ENCODE measurements at places on chromosomes 12 and 14.

- DNase-seq: no peak
These were observed 189.3 kb downstream of the DACT1 start for GRCh38 chr14:58826845-58827686.

DNA sequence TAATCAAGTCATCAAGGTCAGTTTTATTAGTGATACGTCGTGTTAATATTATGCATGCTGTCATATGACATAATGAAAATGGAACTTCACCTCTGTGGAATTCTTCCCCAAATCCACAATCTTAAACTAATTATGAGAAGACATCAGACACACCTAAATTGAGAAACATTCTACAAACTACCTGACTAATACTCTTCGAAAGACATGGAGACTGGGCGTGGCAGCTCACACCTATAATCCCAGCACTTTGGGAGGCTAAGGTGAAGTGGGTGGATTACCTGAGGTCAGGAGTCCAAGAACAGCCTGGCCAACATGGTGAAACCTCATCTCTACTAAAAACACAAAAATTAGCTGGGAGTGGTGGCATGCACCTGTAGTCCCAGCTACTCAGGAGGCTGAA is 33.3 kb upstream of the KRAS start:
- no peak for DNase-seq

- DNase-seq: no peak
These were observed 12.7 kb downstream of the NGDN start for GRCh38 chr14:23481979-23482822.

DNA sequence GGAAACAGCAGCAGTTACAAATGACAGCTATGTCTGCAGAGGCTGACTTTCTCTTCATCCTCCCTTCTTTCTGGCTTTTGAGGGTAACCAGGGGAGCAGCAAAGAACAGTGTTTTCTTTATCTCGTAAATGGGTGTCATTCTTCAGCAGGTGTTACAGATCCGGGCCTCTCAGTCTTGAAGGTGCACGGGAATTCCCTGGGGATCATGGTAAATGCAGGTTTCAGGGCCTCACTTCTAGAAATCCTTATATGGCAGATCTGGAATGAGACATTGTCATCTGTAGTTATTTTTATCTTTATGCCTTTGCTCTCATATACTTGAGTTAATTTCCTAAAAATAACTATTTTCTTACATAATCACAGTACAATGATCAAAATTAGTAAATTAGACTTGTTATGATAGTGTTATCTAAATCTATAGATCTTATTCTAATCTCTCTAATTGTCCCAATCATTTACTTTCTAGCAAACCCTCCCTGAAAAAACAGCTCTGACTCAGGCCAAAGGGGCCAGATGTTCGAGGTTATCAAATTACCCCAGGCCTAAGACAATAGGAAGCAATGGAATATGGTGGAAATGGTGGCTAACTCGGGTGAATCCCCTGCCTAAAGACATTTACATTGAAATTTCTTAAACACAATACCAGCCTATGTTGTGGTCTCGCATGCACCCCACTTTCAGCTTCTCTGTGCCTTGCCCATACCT is 145.0 kb downstream of the CAND1 start:
- peak; percentile 52 for DNase-seq

- DNase-seq: no peak
These were observed 305.8 kb downstream of the RGS6 start for GRCh38 chr14:72237722-72238666.

- DNase-seq: no peak
These were observed 275.1 kb downstream of the PRKD1 start for GRCh38 chr14:29652571-29652970.

DNA sequence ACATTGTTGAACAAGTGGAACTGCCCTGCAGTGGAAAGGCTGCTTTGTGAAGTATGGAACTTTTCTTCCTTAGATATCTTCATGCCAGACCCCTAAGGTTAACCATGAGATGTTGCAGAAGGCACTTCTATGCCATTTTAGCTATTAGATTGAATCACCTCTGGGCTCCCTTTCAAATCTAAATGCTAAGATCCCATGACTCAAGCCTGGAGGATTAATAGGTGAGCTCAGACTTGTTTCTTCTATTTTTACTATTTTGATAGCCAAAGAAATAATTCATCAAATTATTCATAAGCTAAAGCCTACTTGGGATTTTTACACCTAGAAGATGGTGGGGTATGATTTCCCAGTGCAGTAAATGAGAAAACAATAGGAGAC is 64.3 kb downstream of the DAD1 start:
- no peak for DNase-seq

DNA sequence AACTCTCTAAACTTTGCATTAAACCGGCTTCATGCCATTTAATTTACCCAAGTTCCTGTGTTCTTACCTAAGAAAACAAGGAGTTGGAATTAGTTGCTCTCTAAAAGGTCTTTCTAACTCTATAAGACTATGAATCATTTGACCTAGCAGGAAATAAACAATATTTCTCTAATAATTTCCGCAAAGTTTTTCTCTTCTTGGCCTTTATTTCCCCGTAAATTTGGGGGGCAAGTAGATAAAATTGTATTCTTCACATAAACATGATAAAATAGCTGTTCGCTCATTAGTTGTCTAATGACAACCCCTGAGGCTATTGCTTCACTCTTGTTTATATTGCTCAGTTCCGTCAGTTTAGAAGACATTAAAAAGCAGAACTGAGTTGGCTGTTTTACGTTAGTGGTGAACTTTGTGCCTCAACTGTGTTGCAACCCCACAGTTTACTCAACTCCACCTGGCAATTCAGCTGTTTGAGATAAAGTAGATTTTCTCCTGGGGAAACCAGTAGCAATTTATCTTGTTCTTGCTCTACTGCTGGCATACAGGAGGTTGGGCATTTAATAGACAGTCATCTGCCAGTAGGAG is 74.7 kb downstream of the BTG1 start:
- no peak for DNase-seq

GRCh38 chr12:103456006-103456405 is 39.8 kb downstream of the C12orf42 start:
- DNase-seq: no peak

- peak; percentile 99 for DNase-seq
These were observed 119.9 kb upstream of the PCED1B start for GRCh38 chr12:46959502-46959901.

GRCh38 chr12:89355243-89356068 is 3.2 kb upstream of the DUSP6 start:
- DNase-seq: no peak

DNA sequence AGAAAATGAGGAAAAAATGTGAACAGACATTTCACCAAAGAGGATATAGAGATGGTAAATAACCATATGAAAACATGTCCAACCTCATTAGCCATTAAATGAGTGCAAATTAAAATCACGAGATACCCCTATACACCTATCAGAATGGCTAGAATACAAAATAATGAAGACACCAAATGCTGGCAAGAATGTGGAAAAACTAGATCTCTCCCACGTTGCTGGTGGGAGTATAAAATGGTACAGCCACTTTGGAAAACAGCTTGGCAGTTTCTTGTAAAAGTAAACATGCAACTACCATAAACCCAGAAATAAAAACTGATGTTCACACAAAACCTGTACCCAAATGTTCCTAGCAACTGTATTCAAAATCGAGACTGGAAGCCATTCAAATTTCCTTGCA is 38.3 kb upstream of the TCL1B start:
- DNase-seq: no peak

DNA sequence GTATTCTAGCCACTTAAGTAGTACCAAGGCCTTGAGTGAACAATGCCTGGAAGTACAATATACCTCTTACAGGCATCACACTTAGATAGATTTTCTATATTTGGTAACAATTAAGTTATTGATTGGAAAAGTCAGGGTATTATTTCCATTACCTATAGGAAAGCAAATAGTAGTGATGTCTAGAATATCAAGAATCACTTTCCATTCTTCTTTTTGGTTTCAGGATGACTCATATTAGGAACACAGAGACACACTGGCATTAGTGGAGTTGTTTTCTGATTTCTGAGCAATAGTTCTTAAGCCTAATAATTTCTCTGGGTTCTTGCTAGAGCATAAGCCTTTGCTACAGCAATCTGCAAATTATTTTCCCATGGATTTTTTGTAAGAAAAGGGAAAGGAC is 1640.0 kb upstream of the SEL1L start:
- peak; percentile 12 for DNase-seq

DNA sequence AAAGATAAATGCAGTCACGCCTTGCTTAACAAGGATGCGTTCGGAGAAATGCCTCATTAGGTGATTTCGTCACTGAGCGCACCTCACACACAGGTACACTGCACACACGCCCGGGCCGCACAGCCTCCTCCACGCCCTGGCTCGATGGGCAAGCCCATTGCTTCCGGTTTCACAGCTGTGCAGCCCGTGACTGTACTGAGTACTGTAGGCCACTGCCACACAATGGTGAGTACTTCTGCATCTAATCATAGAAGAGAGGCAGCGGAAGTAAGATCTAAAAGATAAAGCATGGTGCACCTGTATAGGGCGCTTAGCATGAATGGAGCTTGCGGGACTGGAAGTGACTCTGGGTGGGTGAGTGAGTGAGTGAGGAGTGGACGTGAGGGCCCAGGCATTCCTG is 4.3 kb downstream of the RIMBP2 start:
- DNase-seq: no peak

GRCh38 chr14:23345987-23346692 is 6.5 kb downstream of the SLC22A17 start:
- DNase-seq: no peak

DNA sequence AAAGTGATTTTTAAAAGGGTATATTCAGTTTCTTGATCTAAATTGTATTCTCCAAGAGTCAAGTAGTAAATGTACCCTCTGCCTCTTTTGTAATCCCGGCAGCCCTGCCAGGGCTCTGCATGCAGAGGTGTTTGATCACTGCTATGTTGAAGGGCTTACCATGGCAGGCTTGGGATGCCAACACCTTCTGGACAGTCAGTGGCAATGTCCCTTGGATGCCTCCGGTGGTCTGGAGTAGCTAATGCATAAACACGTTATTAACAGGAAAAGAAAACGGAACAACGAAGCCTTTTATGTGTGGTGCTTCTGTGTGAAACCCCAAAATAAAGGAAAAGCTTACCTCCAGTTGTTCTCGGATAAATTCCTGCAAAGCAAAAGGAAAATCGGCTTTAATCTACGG is 19.9 kb downstream of the EIF2B2 start:
- no peak for DNase-seq

DNA sequence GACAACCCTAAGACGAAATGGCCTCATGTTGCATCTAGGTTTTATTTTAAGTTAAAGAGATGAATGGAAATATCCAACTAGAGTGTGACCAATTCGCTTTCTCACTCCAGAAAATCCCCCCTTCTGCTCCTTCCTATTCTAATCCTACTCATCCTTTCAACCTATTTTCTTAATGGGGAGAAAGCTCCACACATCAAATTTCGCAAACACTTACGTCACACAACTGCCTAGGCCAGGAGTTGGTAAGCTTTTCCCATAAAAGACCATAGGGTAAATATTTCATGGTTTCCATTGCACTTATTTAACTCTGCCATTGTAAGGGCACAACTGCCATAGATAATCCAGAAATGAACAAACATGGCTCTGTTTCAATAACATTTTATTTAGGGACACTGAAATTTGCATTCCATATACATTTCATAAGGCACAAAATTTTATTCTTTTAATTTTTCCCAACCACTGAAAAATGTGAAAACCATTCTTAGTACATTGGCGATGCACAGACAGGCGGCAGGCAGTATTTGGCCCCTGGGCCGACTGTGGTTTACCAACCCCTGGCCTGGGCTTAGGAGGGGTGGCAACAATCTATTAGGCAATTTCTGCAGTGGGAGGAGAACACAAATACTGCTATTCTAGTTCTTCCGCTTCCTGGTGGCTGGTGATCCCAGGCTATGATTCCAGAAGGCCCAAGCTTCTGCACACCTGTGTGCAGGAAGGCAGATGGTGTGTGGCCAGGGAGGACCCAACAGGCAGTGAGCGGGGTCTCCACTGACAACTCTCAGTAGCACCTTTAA is 67.2 kb upstream of the FOXN3 start:
- no peak for DNase-seq

GRCh38 chr12:13534645-13535398 is 338.3 kb downstream of the EMP1 start:
- DNase-seq: peak; percentile 52

DNA sequence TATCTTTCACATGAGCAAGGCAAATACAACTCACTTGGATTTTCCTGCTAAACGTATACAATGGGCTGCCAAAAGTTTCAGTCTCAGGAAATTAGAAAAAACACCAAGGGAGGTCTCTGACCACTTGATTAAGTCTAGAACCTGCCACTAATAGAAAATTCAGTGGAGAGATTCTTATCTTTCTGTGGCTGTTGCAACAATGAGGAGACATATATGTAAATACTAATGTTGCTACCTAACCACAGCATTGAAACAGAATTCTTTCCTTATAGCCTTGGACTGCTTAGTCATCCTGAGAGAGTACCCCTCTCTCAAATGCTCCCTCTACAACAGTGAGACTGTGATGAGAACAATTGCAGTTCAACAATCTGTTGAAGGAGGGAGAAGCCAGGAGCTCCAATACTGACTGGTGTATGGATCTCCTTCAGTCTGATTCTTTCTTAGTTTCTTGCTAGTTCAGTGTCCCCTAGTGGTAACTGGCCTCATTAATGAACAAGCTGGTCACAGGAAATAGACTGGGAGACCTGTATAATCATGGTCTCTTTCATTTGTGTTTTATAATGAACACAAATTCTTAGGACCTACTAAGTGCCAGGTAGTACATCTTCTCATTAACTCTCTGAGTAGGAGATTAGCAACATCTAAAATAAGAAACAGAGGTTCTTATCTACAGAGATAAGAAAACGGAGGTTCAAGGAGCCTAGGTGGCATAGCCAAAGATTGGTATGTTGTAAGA is 164.5 kb downstream of the SLC38A4 start:
- peak; percentile 89 for DNase-seq

DNA sequence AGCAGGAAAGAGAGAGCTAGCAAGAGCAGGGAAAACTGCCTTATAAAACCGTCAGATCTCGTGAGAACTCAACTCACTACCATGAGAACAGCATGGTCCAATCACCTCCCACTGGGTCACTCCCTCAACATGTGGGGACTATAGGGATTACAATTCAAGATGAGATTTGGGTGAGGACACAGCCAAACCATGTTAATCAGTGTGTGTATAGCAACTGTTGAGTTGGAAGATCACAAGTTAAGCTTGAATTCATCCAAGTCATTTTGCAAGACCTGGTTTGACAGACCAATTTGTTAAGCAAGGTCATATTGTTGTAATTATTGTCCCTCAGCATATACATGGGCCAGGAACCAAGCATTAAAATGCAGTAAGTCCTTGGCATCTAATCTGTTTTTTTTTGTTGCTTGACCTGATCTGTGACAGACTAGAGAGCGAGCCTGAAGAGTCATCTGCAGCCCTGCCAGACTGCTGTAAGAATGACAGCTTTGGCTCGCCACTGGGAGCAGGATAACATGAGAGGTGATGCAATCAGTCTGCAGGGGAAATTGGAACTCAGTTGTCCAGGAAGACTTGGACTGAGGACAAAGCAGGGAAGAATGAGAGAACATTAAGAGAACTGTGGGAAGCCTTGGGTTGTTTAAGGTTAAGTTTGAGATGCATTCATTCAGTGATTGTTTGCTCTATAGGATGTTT is 297.6 kb upstream of the SEL1L start:
- no peak for DNase-seq

- DNase-seq: no peak
These were observed 253.8 kb downstream of the RMST start for GRCh38 chr12:97716356-97716755.

Data from LHCN-M2 (cell line).